ENCODE measurements at places on chromosomes 13 and 19.

- DNase-seq = peak; percentile 80
These were observed 6.0 kb upstream of the PRR19 start for GRCh38 chr19:42295831-42296525.

DNA sequence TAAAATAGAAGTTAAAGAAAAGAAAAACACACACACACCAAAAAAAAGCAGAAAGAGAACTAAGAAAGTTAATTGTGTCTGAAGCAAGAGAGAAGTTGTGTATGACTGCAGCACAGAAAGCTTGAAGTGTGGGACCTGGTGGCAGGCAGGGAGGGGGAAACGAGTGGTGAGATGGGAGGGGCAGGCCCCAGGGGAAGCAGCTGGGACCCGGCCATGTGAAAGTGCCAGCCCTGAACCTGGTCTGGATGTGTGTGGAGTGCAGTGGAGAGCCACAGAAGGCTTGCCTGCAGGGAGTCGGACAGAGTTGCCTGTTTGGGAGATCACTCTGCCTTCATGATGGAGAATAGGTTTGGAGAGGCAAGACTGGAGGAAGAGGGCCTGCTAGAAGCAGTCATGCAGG is 199.0 kb downstream of the GGACT start:
- DNase-seq = no peak

DNA sequence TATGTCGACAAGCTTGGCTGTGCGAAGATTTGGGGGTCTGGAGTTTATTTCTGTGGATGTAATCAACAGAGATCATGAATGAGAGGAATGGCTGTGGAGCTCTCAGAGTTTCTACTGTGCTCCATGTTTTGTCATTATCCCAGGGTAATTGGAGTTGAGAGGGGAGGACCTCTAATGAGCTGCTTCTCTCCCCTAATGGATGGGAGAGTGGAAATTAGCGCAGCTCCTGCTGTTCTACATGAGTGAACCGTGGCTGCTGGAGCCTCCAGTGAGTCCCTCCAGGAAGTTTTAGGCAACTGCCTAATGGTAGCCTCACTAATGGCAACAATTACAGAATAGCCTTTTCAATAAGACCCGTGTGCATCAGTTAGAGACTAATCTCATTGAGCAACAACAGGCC is 31.3 kb upstream of the FGF9 start:
- no peak for DNase-seq

- no peak for DNase-seq
These were observed 11.8 kb downstream of the PALM start for GRCh38 chr19:720345-721160.

DNA sequence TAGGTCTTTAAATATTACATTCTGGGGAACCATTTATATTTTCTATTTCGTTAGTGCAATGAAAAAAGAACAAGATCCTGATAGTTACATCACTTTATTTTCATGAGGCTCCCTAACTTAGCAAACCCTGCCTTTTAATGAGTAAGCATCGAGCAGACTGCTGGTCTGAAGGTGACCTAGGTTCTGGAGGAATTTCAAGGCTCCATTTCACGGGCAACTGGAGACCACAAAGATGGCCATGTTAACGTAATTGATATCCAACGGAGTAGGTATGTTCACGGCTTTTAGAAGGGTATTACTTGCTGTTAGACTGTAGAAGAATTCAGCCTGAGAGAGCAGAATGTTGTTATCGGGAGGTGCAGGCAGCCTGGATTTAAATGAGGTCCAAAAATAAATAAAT is 1597.6 kb downstream of the EFNB2 start:
- no peak for DNase-seq
